ENCODE measurements at places on chromosomes 3 and 15.

DNA sequence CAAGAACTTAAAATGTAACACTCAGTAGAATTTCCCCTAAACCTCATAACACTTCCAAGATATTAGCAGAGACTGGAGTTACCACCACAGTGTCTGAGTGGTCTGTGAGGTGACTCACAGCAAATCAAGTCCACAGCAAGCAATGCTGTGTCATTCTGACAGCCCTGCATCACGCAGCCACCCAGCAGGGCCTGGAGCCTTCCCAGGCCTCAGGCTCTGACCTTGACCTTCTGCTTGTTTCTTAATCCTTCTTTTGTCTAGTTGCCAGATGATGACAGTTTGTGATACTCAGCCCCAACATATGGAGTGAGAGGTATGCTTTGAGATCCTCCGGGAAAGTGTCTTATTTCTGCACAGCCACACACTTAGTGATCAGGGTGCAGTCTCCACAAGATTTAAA is 82.5 kb downstream of the TOP2B start:
- no peak for DNase-seq

DNA sequence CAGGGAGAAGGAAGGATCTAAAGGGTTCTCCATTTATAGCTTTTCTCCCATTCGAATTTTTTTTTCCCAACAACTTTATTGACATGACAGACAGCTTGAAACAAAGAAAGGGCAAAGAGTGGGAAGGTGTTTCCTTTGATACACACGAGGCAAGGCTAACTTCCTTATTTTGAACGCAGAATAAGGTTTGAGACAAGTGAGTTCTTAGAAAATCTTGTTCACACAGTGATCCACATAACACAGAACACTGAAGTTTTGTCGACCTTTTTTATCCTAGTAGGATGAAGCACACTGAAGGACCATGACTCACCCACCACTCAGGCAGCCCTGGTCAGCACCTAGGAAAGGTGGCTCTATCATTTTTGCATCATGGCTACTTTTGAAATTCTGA is 425.8 kb upstream of the MDFIC2 start:
- no peak for DNase-seq

DNA sequence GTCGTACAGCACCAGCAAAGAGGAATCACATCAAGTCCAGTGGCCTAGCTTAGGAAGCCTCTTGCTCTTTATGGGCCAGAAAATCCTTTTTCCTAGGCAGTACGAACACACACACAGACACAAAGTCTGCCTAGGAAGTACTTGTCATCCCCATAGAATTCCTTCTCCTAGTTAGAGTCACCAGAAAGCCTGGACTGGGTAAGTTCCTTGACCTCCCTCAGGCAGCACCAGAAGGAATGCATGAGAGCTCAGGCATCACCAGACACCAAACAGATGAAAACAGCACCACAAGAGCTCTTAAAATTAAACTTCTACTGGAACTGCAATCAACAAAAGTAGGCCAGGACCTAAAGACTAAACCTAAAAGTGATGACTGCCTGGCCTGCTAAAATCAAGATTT is 192.9 kb upstream of the CCDC54 start:
- DNase-seq: no peak

DNA sequence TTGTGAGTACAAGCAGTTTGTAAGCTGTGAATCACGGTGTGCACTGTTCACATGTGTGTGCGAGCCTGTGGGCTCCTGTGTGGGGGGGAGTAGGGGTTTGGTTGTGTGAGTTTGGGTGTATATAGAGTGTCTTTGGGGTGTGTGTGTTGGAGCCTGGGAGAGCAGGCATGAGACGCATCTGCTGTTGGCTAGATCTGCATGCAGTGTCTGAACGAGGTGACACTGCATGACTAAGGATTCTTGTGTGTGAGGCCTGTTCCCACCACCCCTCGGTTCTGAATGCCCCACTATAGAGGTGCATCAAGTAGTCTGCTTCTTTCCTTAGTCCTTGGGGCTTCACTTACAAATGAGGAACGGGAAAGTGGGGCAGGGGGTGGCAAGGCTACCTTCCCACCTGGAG is 68.4 kb downstream of the MAGEF1 start:
- no peak for DNase-seq

DNA sequence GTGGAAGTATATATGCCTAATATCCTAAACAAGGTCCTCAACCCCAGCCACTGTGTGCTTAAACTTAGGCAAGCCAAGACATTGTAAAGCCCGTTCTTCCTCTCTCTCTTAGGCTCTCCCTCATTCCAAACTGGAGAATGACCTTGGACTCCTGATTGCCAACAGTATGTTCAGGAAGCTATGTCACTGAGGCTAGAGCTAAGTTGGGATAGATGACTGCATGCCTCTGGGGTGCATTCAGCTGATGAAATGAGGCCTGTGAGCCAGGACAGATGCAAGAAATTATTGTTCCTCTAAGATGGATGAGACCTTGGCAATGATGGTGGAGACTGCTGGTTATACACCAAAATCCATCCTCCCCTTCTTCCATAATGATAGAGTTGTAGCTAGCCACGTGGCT is 27.9 kb upstream of the TBC1D21 start:
- no peak for DNase-seq

GRCh38 chr3:151327571-151328198 is 1.7 kb downstream of the P2RY13 start:
- no peak for DNase-seq

DNA sequence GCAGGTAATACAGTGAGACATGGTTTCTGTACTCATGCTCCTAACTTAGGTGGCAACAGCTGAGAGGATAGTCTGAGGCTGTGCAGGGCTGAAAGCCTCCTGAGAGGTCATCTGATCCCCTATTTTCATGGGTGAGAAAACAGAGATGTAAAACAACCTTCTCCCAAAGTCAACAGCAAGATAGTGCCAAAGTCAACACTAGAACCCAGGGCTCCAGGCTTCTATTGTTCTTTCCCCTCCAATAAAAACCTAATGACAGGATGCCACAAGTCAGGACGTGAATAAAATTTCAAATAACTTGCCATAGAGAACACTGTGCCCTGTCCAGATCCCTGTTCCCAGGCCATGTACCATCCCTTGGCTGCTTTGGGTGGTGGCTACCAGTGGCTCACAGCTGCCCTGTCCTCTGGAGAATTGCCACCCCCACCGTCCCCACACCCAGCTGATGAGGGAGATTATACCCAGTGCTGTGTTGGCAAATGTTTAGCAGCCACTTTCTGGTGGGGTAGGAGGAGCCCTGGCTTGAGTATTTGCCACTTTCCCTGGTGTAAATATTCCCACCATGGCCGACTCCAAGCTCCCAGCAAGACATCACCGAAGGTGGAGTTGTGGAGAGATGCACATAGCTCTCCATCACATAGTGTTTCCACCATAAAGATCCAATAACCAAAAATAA is 54.8 kb downstream of the SRGAP3 start:
- no peak for DNase-seq

DNA sequence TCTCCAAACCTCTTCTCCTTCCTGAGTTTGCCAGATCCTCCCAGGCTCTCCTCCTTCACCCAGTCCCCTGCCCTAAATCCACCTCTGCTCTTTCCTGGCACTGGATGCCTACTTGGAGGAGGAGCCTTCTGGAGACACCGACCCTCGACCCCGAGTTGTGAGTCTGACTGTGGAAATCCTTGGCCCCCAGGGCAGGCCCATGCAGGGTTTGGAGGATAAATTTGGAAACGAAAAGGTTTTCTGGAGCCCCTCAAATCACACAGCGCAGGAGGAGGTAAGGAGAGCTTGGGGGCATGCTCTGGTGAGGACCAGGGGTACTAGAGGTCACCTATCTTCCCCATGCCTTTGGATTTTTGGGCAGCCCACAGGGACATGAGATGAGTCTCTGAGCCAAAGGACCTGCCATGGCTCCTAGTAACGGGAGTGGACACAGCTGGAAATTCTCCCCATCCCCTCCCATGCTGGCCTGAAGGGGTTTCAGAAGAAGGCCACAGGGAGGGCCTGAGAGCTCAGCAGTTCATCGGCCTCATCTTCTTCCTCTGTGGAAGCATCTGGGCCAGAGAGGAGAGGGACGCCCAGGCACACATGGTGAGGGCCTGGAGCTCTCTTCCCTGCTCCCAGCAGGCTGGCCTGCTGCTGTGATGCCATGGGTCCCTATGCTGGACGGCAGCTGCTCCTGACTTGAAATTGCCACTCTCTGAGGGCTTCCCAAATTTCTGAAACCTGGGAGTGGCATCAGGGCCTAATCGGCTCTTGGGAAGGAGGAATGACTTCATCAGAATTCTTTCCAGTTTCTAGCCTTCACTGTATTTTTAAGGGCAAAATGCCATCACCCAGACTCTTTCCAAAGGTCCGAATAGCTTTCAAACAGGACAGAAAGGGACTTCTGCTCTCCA is 68.6 kb upstream of the ITGA11 start:
- no peak for DNase-seq

- DNase-seq: no peak
These were observed 79.1 kb downstream of the AQR start for GRCh38 chr15:34890424-34890823.

DNA sequence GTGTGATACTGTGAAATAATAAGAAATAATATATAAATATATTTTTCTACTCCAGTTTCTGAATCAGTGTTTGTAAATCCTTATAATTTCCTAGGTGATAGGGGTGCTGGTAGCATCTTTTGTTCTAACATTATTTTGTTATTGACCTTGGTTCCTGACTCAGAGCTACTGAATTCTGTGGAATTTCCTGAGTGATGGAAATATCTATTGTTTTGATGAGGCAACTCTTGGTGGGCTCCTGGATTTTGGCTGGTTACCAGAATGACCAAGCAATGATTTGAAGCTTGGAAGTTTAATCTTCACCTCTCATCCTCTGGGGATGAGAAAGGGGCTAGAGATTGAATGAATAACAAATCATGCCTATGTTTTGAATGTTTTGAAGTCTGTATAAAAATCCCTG is 377.3 kb downstream of the LPP start:
- DNase-seq: no peak

- DNase-seq: no peak
These were observed 156.2 kb upstream of the UMPS start for GRCh38 chr3:124574012-124574411.

- DNase-seq: no peak
These were observed 6.0 kb upstream of the B3GNT5 start for GRCh38 chr3:183247011-183247589.

GRCh38 chr3:8201886-8202285 is 299.7 kb upstream of the LMCD1 start:
- no peak for DNase-seq

GRCh38 chr3:141402476-141403171 is 34.3 kb downstream of the ZBTB38 start:
- peak; percentile 77 for DNase-seq
